Activated effector memory CD4-positive, alpha-beta T cell treated with anti-CD3 and anti-CD28 coated beads, Interleukin-2, amount 50 U/mL, for 16 hours (primary cell): ENCODE measurements at places on chromosomes 7 and 10.

DNA sequence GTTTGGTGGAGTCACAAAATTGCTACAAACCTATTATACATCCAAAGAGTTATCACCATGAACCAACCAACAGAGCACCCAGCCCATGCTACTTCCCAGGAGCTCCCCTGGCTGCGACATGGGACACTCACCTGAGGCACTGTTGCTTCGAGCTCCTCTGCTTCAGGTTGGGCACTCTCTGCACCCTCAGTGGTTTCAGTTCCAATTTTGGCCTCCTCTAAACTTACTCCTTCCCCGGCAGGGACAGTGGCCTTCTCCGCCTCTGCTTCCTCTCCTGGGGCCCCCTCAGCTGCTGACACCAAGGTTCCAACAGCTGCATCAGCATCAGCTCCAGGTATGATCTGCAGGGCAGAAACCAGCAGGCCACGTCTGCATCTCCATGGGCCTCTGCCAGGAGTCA is 120.4 kb upstream of the TARP start:
- DNase-seq, result no peak

- no peak for DNase-seq
These were observed 80.0 kb upstream of the COL1A2 start for GRCh38 chr7:94314413-94315410.

DNA sequence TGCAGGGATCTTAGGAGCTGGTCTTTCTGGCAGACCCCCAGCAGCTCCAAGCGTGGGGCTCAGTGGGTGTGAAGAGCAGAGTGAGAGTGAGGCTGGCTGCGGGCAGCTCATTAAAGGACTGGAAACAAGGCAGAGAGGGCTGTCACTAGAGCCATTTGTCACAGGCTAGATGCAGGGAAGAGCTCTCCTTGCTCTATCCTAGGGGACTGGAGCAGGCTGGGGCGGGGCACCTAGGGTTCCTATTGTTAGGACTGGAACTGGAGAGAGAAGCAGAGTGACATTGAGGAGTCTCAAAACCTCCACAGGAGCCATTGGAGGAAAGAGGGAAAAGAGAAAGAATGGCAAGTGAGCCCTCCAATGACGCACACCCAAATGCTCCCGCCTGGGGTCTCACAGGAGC is 772 bp upstream of the DDC start:
- no peak for DNase-seq

DNA sequence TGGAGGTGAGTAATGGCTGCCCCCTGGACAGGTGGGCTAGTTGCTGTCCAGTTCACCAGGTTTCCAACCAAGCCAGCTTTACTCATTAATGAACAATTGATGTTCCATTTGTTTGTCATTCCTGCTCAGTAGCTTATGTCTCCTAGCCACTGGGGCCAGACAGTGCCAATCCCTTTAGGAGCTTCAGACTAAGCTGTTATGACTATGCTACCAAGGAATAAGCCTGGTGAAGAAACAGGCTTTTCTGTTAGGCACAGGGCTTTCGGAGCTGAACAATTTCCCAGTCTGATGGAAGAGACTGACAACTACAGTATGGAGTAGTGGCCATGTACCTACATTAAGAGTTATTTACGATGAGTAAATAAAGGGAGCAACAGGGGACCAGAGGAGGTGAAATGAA is 2.1 kb upstream of the FMC1 start:
- DNase-seq, result no peak

GRCh38 chr7:21941611-21942141 is 4.0 kb downstream of the CDCA7L start:
- DNase-seq, result no peak

DNA sequence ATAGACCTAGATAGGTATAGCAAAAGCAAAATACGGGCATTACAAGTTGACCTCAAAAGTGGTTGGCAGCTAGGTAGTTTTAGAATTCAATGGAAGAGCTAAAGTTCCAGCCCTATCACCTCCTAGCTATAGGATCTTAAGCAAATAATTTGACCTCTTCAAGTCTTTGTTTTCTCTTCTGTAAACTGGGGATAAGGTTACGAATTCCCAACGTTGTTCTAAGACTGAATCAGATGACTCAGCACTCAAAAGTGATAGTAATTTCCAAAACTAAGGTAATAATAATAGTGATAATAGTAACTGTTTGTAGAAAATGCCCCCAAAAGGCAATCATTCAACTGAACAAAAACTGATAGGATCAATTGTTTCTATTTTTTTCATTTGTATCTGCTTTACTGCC is 445.2 kb downstream of the KCNMA1 start:
- DNase-seq, result no peak

DNA sequence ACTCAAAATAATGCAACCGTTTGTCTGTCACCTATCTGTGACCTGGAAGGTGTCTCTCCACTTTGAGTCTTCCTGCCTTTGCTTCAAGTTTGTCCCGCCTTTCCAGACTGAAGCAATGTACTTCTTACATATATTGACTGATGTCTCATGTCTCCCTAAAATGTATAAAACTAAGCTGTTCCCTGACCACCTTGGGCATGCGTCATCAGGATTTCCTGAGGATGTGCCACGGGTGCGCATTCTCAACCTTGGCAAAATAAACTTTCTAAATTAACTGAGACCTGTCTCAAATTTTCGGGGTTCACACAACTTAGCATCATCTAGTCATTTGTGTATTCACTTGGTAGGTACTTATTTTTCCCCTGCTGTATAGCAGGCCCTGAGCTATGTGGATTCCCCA is 65.3 kb upstream of the JCAD start:
- DNase-seq, result no peak
